ENCODE measurements at places on chromosomes 5 and 9.

DNA sequence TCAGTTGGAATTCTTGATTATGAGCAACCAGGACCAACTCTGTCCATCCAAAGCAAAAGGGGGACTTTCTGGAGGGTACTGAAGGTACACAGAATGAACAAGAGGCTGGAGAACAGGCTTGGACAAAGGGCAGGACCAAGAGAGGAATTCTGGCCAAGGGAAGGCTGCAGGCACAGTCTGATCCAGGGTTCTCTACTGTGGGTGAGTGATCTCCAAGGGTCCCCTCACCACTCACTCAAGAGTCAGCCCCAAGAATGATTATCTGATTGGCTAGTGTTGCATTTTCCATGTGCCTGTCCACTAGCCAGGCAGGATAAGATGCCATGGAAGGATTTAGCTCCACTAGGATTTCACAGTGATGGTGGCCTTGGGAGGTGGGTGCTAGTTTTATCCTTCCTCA is 11.6 kb upstream of the PHF19 start:
- no peak for DNase-seq

- no peak for DNase-seq
Observed at GRCh38 chr9:121738968-121739367, 87.5 kb downstream of the DAB2IP start.

GRCh38 chr9:109310486-109310901 is 10.4 kb downstream of the EPB41L4B start:
- DNase-seq, result no peak

- no peak for DNase-seq
Observed at GRCh38 chr5:143601917-143602333, 198.4 kb upstream of the NR3C1 start.

DNA sequence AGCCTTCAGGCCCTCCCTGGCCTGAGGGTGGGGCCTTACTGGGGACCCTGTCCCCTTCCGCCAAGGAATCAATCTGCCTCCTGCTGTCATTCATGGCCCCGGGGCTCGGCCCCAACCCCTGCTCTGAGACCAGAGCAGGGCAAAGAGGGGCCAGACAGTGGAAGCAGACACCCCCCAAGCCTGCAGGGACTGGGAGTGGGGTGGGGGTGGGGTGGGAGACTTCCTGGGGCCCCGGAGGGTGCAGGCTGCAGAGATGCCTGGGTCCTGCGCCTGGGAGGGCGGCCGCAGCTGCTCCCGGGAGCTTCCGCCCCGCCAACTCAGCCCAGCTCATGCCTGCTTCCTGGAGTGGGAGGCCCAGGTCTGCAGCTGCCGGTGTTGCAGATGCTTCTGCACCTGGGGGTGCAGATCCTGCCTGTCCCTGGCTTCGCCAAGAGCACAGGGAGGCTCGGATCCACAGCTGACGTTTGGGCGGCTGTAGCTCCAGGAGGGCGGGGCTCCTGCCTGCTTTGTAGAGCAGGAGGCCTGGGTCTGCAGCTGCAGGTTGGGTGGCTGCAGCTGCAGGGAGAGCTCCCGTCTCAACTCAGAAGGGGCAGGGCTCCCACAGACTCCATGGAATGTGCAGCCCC is 6.2 kb downstream of the KIF4B start:
- DNase-seq, result no peak

- DNase-seq, result no peak
Observed at GRCh38 chr5:37859805-37860204, 20.0 kb upstream of the GDNF start.

- no peak for DNase-seq
Observed at GRCh38 chr5:137399911-137400310, 99.2 kb downstream of the SPOCK1 start.

- DNase-seq, result no peak
Observed at GRCh38 chr5:157563373-157563928, 12.1 kb downstream of the ADAM19 start.

GRCh38 chr9:108017671-108018070 is 528.1 kb upstream of the KLF4 start:
- DNase-seq, result no peak

DNA sequence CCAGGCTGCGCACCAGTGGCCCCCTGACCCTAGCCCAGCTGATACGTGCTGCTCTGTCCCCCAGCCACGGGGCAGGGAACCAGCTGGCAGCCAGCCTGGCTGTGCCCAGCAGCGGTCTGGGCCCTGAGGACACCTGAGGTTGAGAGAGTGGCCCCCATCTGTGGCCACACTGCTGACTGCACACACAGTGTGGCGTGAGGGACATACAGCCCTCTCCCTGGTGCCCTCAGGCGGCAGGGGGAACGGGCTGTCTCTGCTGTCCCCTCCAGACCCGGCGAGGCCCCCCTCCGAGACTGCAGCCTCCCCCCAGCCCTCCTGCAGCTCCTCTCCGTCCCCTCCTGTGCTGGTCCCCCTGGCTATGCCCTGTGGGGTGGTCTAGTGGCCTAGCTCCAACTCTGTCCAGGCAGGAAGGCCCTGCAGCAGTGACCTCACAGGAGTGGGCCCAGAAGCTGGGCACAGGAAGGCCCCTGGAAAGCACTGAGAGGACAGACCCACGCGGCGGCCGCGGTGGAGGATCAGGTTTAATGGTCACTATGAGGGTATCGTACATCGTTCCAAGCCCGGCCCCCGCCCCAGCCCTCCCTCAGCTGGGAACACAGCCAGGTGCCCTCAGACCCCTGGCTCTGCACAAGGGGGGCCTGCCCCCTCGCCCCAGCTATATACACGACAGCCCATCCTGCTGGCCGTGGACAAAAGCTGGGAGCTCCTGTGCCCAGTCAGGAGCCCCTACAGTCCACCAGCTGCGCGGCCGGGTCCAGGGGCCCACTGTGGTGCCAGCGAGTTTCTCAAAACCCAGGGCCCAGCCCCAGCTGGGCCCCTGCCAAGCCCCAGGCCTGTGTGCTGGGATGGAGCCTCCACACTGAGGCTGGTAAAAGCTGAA is 6.8 kb upstream of the ENTPD8 start:
- no peak for DNase-seq

DNA sequence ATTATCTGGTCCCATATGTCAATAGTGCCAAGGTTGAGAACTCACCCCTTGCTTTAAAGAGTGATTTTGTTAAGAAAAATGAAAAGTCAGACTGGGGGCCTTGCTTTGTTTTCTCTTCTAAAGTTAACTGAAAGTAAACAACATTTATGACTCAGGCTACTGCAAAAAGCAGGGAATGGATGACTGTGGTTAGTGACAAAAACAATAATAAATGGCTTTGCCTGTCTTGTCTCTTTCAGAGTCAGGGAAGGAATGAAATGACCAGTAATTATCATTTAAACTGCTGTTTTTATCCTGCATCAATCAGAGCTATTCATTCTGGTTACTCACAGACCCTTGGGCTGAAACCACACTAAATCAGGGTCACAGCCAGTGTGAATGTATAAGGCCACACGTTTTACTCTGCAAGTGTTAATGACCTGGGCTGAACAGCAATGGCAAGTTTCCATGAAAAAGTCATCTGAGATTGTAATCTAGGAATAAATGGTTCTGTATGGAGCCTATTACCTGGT is 112.2 kb downstream of the ZNF608 start:
- DNase-seq, result no peak

DNA sequence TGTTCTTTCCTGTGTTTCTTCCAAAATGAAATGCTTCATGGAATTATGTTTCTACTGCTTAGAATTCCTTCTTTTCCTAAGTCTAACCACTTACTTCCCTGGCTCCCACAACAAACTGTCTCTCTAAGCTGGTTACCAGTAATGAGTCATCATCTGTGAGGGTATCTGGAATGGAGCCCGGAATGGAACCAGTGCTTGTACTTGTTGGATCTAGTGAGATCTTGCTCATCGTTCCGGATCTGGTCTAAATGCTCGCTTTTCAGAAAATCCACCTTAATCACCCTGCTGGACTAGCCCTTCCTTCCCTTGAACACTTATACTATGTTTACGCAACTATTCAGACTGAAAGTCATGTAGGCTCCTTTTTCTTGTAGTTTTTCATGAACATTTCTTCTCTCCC is 184.8 kb downstream of the PBX3 start:
- DNase-seq, result no peak

GRCh38 chr9:82882748-82883147 is 180.2 kb downstream of the RASEF start:
- no peak for DNase-seq

DNA sequence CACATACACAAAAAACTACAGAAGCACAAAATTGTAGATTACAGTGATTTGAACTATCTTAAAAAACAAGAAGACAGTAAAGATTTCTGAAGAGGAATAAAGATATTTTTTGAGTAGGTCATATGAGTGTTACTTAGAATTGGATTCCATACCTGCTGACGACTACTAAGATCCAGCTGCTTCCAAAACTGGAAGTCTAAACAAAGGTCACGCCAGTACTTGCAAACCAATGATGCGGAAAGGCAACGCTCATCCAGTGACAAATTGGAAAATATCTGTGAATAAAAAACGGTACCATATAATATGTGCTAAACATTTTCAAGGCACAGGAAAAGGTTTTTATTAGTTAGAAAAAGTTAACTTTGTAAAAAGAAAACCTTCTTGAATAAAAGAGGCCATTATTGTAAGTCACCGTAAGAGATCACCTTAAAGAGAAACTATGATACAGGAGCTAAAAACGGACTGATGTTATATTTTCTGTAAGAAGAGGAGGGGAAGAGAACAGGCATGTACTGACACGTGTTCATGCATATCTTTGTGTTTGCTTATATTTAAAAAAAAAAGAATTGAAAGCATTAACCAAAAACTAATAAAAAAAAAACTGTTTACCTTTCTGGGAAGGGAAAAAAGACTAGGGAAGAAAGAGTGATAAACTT is 14.1 kb downstream of the FBXL17 start:
- no peak for DNase-seq

DNA sequence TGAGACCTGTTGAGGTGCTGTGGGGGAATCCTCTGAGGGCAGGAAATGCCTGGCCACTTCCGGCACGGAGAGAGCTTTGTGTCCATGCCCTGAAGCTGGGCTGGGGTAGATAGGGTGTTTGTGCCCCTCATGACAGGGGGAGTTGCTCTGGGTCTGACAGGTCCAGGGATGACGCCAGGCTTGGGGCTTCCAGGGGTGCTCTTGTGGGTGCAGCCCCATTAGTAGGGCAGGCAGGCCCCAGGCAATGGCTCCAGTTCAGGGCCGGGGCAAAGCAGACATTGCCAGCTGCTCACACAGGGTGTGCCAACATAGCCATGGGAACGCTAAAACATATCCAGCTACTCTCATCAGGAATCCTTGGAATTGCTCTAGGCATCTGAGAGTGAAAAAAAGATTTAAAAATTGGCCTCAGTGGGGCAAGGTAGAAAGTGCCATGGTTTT is 21.1 kb downstream of the PITX1 start:
- DNase-seq, result no peak

GRCh38 chr9:109083813-109084405 is 35.8 kb downstream of the TMEM245 start:
- no peak for DNase-seq

DNA sequence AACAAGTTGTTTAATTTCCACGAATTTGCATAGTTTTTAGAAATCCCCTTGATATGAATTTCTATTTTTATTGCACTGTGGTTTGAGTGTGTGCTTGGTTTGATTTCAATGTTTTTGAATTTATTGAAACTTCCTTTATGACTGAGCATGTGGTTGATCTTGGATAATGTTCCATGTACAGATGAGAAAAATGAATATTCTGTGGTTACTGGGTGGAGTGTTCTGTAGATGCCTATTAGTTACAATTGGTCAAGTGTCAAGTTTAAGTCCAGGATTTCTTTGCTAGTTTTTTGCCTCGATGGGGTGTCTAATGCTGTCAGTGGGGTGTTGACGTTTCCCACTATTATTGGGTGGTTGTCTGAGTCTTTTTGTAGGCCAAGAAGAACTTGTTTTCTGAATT is 319.5 kb upstream of the ACTBL2 start:
- DNase-seq, result no peak

GRCh38 chr5:173768267-173768806 is 119.8 kb upstream of the CPEB4 start:
- DNase-seq, result no peak

GRCh38 chr9:118596374-118597015 is 772.7 kb downstream of the BRINP1 start:
- no peak for DNase-seq

- no peak for DNase-seq
Observed at GRCh38 chr9:81989700-81990099, 1.1 kb downstream of the SPATA31D1 start.

- no peak for DNase-seq
Observed at GRCh38 chr5:181190711-181191525, 14.1 kb downstream of the TRIM7 start.

DNA sequence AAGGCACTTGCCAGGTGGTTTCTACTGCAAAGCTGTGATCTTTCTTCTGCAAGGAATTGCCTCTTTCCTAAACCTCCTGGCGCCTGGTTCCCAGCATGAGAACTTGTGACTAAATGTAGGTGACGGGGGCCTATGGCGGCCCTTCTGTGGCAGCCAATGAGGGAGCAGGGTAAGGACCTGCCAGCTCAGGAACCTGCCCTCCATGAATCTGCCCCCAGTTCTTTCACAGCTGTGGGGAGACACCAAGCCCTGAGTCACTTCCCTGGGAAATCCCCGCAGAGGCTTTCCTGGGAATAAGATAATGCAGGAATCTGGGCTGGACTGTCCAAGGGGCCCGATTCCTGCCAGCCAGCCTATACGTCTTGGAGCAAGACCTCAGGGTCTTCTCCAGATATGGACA is 56.7 kb upstream of the CTNNA1 start:
- DNase-seq, result peak; percentile 2

DNA sequence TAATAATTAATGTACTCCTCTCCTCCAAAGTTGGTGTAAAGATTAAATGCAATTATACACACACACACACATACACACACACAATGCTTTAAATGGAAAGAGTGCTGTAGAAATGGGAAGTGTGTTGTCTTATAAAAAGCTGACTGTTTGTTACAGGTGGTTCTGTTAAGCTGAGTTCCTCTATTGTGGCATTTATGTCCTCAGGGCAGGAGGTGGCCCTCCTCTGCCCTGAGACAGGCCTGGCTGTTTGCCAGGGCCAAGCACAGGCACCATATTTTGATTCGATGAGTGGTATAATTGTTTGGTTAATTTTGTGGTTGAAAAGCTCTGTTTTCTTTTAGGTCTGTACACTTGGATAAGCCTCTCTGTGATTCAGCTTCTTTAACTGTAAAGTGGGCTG is 573.9 kb downstream of the KIF4B start:
- DNase-seq, result peak; percentile 34

- DNase-seq, result no peak
Observed at GRCh38 chr9:21830589-21830988, 28.2 kb downstream of the MTAP start.

GRCh38 chr5:157860898-157861890 is 2.2 kb upstream of the CLINT1 start:
- no peak for DNase-seq

DNA sequence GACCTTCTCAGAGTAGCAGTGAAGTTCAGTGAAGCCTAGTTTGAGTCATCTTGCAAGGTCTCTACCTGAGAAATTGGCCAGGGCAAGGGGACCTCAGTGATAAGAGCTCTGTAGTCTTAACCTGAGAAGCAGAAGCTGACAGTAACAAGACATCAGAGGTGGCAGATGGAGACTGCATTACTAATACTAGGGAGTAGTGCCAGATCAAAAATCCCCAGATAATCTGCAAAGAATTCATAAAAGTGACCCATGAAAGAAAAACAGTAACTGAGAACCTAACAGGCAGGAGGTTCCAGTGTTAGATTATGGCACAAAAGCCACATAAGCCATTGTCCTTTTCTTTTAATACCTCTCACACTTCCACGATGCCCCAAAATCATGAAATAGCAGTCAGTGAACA is 175.5 kb downstream of the MUSK start:
- DNase-seq, result no peak

- no peak for DNase-seq
Observed at GRCh38 chr5:132099076-132099748, 25.6 kb downstream of the CSF2 start.

GRCh38 chr5:178348356-178349074 is 115.9 kb upstream of the PHYKPL start:
- DNase-seq, result no peak

- DNase-seq, result no peak
Observed at GRCh38 chr5:82439750-82440445, 161.7 kb upstream of the RPS23 start.
